Kasumi-1 (cell line): ENCODE measurements at places on chromosomes 4 and X.

GRCh38 chr4:157265281-157265680, 44.8 kb downstream of the GRIA2 start:
- no peak for DNase-seq

DNA sequence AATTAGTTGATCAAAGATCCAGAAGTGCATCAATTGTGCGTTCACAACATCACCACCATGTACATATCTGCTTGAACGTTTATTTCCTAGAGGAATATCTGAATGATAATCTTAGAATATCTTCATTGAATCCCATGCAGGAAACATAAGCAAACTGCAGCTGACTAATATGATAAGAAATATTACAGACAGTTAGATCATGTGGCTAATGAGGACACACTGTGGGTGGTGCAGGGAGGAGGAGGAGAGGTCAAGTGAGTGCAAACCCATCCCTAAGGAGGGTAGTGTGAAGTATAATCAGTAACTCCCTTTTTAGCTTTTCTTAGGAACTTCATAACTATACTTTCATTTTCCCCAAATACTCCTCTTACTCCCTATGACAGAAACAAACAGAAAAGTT, 58.3 kb upstream of the HPGD start:
- no peak for DNase-seq

DNA sequence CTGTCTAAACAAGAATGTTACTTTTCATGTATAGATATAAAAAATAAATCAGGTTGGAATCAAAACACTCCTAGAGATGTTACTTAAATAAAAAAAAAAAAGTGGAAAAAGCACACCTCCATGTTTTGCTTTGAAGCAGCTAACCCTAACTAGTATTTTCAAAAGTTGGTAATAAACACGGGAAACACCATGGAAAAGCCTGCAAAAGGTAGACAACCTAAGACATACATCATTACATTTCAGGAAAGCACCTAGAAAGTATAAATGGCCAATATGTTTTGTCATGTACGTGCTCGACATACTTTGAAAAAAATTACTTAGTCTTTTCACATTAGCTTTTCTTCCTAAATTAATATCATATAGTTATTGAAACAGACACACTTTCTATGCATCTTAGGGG, 130.1 kb upstream of the SH3RF1 start:
- DNase-seq: no peak

DNA sequence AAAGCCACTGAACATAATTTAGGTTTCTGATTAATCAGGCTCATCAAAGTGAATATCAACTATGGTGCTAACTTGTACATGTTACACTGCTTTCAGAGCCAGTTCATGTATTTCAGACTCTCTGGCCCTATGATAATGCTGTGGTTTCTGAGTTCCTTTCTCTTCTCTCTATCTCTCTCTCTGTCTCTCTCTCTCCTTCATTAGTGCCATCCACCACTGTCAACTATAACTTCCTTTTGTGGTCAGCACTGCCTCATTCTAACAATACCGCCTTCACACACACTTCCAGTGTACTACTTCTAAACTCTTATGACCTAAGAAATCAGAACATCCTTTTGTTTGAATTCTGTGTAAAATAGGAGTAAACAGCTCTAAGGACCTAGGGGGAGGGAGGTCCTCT, 907.1 kb downstream of the RPA4 start:
- DNase-seq: peak; percentile 44

DNA sequence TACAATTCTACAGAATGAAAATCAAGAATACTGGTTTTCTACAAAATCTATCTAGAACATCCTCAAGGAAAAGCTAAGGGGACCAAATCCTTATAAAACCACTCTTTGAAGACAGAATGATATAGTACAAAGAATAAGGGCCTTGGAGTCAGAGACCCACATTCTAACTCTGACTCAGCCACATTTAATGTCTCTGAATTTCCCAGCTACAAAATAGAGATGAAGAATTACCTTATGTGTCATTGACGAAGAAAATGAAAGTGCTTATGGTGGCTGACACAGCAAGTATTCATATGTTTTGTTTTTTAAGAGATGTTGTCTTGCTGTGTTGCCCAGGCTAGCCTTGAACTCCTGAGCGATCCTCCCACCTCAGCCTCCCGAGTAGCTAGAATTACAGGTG, 35.9 kb upstream of the CXorf38 start:
- no peak for DNase-seq

GRCh38 chr4:39232100-39232499, 49.8 kb downstream of the WDR19 start:
- DNase-seq: no peak

DNA sequence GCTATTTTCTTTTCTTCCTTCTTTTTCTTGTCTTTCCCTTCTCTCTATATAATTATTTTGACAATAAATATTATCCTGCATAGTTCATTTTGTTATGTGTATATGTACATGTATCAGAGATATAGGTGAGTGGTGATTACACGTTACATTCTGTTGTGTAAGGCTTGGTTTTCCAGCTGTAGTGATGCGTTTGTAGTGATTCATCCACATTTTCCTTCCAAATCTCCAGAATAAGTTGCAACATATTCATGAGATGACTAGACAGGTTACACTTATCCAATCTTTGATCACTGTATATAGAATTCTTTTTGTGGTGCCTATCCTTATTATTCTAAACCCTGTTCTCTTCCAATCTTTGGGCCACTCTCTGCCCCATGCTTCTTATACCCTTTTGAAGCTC, 540.2 kb downstream of the GBA3 start:
- DNase-seq: no peak

GRCh38 chrX:101393530-101394305, 2.9 kb downstream of the RPL36A start:
- no peak for DNase-seq
